ENCODE measurements at places on chromosomes 12 and 14.
A peak's percentile ranks its signal among the peaks of the same experiment; 100 is the strongest.

DNA sequence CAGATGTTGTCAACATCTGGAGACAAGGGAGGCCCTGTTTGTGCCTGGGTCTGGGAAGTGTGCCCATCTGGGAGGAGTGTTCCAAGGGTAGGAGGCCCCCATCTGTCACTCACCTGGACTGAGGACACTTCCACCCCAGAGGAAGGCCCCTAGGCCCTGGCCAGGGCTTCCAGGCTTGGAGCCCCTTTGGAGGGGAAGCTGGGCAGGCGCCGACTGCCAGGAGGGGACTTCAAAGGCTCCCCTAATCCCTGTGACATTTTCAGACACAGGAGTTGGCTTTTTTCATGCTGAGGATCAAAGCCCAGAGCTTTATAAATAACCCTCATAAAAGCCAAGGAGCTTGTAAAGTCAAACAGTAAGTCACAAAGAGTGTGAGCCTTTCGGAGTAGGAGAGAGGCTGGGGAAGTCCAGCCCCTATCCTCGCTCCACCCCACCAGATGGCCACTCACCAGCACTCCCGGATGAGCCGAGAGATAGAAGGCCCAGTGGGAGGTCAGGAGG lies 17.6 kb upstream of the FAM222A start:
- no peak for DNase-seq

DNA sequence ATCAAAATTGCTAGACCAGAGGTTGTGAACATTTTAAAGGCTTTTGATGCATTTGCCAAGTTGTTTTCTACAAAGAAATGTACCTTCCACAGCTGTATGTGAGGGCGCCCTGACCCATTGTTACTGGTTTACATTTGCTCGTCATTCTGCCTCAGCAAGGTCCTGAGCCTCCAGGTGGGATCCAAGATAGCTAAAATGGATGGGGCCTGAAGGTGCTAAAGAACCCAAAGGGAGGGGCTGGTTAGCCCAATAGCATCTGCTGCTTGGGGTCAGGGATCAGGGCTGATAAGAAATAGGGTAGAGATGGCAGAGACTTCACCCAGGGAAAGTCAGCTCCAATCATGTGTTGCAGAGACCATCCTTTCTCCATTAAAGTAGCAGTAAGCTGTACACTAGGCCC lies 43.1 kb downstream of the GALNT16 start:
- DNase-seq = no peak

GRCh38 chr12:53866727-53867126 lies 71.9 kb upstream of the HOXC13 start:
- DNase-seq = no peak

GRCh38 chr12:117885211-117885610 lies 83.6 kb downstream of the KSR2 start:
- DNase-seq = no peak

GRCh38 chr14:69768873-69769272 lies 1.9 kb downstream of the SRSF5 start:
- DNase-seq = no peak

GRCh38 chr12:113425960-113426453 lies 3.8 kb downstream of the SDSL start:
- no peak for DNase-seq

- no peak for DNase-seq
Measured at GRCh38 chr14:77554207-77554606, 55.6 kb upstream of the ISM2 start.

DNA sequence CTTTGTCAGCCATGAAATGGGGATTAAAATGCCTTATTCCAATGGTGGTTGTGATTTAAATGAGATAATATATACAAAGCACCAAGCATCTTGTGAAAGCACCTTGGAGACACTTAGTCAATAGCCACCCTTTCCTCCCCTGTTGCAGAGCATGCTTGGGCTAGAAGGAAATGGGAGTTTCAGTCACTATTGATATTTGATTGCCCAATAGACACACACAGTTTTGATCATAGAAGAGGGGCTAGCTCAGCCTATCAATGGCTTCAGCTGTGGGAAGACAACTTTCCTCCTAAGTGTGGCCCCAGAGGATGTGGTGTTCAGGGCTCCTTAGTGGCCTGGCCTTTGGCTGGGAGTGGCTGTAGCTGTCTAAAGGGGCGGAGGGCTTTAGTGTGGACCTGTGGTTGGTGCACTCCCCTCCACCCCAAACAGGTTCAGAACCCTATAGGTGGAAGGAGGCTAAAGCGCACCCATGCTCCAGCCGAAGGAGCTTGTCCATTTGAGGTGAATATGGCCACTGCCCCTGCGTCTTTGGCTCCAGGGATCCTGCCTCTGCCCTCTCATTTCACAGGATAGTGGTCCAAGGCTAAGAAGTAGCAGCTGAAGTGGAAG lies 132.3 kb downstream of the TMEM30B start:
- no peak for DNase-seq

GRCh38 chr12:25480145-25480544 lies 72.9 kb downstream of the LMNTD1 start:
- no peak for DNase-seq

GRCh38 chr12:116455540-116456329 lies 103.4 kb upstream of the MAP1LC3B2 start:
- DNase-seq = peak; percentile 27

DNA sequence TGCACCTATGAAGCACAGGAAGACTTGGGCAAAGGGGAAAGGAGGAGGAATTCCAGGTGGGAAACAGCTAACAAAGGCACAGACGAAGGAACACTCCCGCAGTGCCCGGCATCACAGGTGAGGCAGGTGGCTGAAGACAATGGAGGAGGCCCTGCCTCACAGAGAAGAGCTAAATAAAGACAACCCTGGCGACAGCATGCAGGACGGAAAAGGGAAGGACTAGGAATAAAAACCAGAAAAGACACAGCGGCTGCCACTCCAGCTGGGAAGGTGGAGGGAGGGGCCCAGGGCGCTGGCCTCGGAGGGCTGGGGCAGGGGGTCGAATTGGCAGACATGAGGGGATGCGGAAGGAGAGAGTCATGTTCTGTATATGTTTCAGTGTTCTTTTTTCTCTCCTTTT lies 43.0 kb upstream of the ANO2 start:
- DNase-seq = no peak

- no peak for DNase-seq
Measured at GRCh38 chr14:31419967-31420318, 407 bp downstream of the HEATR5A start.

DNA sequence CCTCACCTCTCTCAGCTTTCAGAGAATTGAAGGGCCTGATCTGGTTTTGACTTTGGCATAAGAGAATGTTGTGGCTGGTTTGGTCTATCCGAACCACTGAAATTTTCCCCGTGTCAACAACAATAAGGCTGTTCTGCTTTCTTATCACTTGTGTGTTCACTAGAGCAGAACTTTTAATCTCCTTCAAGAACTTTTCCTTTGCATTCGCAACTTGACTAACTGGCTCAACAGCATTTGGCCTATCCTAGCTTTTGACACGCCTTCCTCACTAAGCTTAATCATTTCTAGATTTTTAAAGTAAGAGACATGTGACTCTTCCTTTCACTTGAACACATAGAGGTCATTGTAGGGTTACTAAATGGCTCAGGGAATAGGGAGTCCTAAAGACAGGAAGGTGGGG lies 25.9 kb upstream of the EDDM3A start:
- no peak for DNase-seq

DNA sequence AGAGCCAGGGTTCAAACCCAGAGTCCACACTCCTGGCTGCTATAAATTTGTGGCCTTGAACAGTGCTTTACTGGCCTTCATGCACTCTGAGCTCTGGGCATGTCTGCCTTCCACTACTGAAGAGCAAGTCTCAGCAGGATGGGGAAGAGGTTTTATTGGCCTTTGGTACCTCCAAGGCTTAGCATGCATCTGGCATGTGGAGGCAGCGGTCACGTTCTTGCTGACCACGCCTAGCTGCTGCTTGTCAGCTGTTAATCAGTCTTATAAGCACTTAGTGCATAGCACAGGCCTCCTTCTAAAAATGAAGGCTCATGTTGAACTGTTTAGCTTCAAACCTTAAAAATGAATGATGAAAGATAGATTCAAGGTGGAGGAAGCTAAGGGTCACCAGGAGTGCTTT lies 177.5 kb downstream of the PELI2 start:
- DNase-seq = no peak

- no peak for DNase-seq
Measured at GRCh38 chr12:110533607-110534006, 31.5 kb downstream of the RAD9B start.

DNA sequence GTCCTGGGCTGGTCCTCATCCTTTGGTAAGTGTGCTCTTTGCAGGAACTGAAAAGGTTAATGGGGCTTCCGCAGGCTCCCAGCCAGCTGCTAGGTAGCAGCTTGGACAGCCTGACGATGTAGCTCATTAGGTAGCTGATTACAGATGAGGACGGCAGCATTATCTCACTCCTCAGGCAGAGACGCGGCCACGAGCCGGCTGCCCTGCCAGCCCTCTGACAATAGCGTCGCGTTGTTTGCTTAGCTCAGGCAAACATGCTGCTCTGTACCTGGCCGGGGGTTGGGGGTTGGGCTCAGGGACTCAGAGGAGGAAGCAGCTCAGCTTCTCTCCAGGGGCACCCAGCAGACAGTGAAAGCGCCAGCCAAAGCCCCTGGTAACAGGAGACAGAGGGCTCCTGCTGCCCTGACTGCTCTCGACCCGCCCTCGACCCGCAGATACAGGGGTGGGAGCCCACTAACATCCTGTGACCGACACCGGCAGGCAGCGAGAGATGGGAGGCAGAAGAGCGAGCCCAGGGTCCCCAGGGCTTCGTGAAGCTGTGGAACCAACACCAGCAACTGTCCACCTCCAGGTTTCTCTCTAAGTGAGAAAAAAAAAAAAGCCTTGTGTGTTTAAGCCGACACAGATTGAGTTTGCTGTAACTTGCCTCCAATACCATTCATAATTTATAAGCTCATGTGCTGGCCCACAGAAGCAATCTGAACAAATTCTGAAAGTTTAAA lies 53.4 kb upstream of the DLK1 start:
- no peak for DNase-seq

GRCh38 chr12:129964826-129965457 lies 61.1 kb upstream of the TMEM132D start:
- no peak for DNase-seq

- no peak for DNase-seq
Measured at GRCh38 chr14:92945959-92946846, 23.3 kb downstream of the CHGA start.

GRCh38 chr12:50580436-50580835 lies 75.7 kb downstream of the DIP2B start:
- no peak for DNase-seq

DNA sequence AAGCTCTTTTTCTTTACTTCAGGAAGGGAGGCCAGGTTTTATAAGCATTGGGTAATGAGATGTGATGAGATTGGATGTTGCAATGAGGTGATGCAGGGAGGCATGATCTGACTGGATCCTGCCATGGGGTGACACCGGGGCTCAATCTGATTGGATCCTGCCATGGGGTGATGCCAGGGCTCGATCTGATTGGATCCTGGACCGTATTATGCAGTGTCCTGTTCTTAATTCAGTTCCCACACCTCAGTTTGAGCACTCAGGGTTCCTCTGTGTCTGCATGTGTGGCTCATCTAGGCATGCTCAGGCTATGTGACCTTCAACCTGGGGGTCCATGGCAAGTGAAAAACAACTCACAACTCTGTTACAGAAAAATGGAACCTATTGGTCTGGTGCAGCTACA lies 166.4 kb downstream of the SLC15A4 start:
- no peak for DNase-seq

DNA sequence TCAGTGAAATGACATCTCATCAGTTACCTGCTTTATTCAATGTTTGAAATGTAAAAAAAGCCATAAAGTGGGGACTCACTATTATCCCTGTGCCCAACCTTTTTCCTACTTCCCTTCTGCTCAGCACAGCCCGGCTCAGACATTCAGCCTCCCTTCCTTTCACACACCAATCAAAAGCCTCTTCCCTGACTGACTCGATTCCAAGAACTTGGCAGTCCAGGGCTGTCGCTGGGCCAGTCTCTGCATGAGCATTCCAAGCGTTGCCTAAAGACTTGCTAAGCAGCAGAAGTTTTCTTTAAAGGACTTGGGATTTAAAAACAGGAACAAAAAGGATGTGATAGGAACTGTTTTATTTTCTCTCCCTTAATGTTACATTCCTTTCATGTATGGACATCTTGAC lies 22.7 kb downstream of the ITPR2 start:
- no peak for DNase-seq

All from GOT3 (cell line).